ENCODE measurements at places on chromosomes 7 and 10.

GRCh38 chr10:84395581-84395980 lies 67.2 kb downstream of the CCSER2 start:
- H3K4me3 ChIP-seq: no peak overlapping the region
- no peak overlapping the region for H3K27ac ChIP-seq
- H3K27me3 ChIP-seq: no peaks in the 10 kb centered on the region
- H3K36me3 ChIP-seq: peaks cover 59% of the 10 kb centered on the region

DNA sequence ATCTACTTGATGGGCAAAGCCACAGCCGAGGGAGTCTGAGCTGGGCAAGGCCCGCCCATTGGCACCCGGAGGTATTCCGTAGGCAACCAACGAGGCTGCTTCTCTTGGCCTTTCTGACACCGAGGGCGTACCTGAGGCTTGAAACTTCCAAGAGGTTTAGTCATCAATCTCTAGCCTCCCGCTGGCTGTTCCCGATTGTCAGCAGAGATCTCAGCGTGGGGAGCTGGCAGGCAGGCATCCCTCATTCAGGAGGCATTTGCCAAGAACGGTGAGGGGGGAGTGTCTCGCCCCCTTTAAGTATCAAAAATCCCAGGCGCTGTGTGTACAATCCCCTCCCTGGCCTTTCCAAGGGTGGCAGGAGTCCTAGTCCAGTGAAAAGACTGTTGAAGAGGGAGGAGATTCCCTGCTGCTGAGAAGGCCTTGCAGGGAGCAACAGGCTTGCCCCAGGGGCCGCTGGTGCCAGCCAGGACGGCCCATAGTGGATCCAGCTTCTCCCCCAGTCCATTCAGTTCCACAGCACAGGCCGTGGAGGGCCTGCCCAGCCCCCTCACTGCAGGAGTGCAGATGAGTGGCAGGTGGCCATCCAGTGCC lies 39.7 kb downstream of the OAT start:
- ATAC-seq: no peak
- H3K27ac ChIP-seq: no peak overlapping the region
- H3K36me3 ChIP-seq: peaks cover 5% of the 10 kb centered on the region

DNA sequence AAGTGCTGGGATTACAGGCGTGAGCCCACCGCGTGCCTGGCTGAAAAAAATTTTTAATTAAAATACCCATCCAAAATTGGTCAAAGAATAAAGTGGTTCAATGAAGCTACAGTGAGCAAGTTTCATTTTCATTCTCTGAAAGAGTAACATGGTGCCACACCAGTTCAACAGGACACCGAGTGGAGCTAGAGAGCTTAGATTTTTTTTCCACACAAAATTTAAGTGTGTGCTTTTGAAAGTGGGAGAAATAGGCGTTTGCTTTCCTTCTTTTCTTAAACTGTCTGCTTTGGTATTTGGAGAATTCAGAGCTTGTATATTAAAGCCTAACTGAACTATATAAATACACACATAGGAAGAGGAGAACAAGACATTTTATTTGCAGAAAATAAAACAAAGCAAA lies 43.4 kb downstream of the BPGM start:
- no peaks in the 10 kb centered on the region for H3K4me1 ChIP-seq
- no peak overlapping the region for H3K27ac ChIP-seq
- H3K36me3 ChIP-seq: no peaks in the 10 kb centered on the region

DNA sequence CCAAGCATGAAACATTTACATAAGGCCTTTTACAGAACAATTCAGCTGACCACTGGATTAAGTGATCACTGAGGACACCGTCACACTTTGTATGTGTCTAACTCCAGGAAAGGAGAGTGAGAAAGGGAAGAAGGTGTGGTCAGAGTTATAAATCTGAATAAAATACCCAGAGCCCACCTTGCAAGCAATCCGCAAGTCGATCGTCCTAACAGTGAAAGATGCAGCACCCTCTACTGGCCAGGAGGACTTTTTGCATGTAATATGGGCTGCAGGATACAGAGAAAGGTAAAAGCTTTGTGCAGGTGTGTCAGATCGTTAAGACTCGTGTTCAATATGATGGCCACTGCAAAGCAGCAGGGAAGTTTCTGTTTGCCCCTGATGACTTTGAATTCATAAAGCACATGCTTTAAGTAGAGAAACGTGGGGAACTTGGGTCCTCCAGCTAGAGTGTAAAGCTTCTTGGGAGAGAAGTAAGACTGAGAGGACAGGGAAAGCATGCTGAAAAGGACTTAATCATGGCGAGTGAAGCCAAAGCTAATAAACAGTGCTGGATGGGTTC lies 68.5 kb upstream of the BMPER start:
- H3K4me3 ChIP-seq: no peak overlapping the region
- no peaks in the 10 kb centered on the region for H3K36me3 ChIP-seq
- H3K4me1 ChIP-seq: no peaks in the 10 kb centered on the region
- H3K27ac ChIP-seq: no peak overlapping the region
- H3K27me3 ChIP-seq: no peaks in the 10 kb centered on the region
- ATAC-seq: no peak

GRCh38 chr10:68598978-68599770 lies 39.0 kb downstream of the TET1 start:
- no peak for ATAC-seq
- no peaks in the 10 kb centered on the region for H3K27me3 ChIP-seq
- peaks cover 17% of the 10 kb centered on the region for H3K4me1 ChIP-seq
- H3K4me3 ChIP-seq: peak overlapping the region; percentile 44
- peaks cover 5% of the 10 kb centered on the region for H3K36me3 ChIP-seq

- peaks cover 7% of the 10 kb centered on the region for H3K36me3 ChIP-seq
- no peak for ATAC-seq
- H3K27ac ChIP-seq: peak overlapping the region; percentile 96
Observed at GRCh38 chr7:94047956-94048355, 43.8 kb upstream of the BET1 start.

DNA sequence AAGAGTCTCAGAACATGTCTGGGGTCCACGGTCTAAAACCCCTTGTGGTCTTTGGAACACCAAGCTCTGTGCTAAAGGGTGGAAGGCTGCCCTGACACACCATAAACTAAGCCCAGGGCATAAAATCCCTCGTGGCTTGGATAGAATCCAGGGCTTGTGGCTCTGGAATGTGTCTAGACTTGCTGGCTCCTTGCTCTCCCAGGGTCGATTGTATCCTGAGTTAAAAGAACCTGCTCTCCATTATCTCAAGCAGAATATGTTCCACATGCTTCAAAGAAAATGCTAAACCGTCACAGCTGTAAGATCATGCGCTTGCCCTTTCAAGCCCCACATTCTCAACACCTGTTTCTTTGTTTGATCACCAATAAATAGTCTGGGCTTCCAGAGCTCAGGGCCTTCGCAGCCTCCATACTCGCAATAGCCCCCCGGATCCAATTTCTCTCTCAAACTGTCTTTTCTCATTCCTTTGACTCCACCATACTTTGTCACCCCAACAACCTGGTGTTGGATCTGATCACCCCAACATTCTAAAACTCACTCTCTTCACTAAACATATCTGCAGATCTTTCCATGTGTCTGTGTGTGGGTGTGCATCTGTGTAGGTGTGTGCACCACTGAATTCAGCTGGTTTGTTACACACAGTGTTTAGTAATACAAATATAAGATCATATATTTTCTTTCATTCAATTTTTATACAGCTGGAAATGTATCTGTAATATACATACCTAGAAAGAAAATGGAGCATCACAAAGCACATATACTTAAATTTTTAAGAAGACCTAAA lies 238.5 kb downstream of the ZMYND11 start:
- H3K4me3 ChIP-seq: no peak overlapping the region
- no peak for ATAC-seq
- no peak overlapping the region for H3K27ac ChIP-seq
- H3K4me1 ChIP-seq: no peaks in the 10 kb centered on the region

- no peak for ATAC-seq
- peaks cover 43% of the 10 kb centered on the region for H3K36me3 ChIP-seq
- H3K4me1 ChIP-seq: no peaks in the 10 kb centered on the region
- H3K27ac ChIP-seq: no peak overlapping the region
Observed at GRCh38 chr10:111004016-111004415, 72.8 kb upstream of the ADRA2A start.

- H3K36me3 ChIP-seq: no peaks in the 10 kb centered on the region
- H3K4me3 ChIP-seq: no peak overlapping the region
- H3K27ac ChIP-seq: no peak overlapping the region
- no peaks in the 10 kb centered on the region for H3K4me1 ChIP-seq
- no peaks in the 10 kb centered on the region for H3K27me3 ChIP-seq
Observed at GRCh38 chr7:110975486-110975885, 115.4 kb upstream of the LRRN3 start.

GRCh38 chr7:27137640-27138315 lies 5.7 kb downstream of the HOXA5 start:
- ATAC-seq: no peak
- peaks cover 4% of the 10 kb centered on the region for H3K4me1 ChIP-seq
- H3K4me3 ChIP-seq: no peak overlapping the region
- H3K27ac ChIP-seq: no peak overlapping the region

GRCh38 chr7:74479066-74479781 lies 25.5 kb downstream of the GTF2IRD1 start:
- H3K36me3 ChIP-seq: no peaks in the 10 kb centered on the region
- H3K27ac ChIP-seq: no peak overlapping the region
- peaks cover 62% of the 10 kb centered on the region for H3K27me3 ChIP-seq
- no peak overlapping the region for H3K4me3 ChIP-seq
- H3K4me1 ChIP-seq: peaks cover 42% of the 10 kb centered on the region

DNA sequence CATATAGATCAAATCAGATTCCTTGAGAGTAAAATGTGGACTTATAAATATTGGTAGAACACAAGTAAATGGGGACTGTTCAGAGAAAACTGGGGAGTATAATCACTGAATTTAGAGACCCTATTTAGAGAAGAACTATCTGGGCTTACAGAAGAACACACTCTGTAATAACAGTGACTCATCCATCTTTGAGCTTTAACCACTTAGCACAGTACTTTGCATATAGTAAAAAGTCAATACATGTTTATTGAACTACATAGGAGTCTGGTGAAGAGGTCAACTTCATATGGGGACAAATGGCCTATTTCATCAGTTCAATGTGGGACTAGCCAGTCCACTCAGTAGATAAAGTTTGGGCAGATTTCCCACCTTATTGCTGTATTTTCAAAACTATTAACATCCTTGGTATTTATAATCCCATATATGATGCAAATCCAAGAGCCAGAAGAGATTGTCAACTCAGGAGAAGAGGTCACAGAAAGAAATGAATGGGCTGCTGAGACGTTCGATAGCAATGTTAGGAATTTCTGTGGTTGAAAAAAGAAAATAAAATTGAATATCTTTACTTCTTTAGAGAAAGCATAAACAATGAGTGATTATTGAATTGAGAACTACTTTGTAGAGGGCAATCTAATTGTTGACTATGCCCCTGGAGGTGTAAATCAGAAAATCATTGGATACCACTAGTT lies 119.3 kb upstream of the CACNA2D1 start:
- no peak overlapping the region for H3K4me3 ChIP-seq
- H3K36me3 ChIP-seq: no peaks in the 10 kb centered on the region

DNA sequence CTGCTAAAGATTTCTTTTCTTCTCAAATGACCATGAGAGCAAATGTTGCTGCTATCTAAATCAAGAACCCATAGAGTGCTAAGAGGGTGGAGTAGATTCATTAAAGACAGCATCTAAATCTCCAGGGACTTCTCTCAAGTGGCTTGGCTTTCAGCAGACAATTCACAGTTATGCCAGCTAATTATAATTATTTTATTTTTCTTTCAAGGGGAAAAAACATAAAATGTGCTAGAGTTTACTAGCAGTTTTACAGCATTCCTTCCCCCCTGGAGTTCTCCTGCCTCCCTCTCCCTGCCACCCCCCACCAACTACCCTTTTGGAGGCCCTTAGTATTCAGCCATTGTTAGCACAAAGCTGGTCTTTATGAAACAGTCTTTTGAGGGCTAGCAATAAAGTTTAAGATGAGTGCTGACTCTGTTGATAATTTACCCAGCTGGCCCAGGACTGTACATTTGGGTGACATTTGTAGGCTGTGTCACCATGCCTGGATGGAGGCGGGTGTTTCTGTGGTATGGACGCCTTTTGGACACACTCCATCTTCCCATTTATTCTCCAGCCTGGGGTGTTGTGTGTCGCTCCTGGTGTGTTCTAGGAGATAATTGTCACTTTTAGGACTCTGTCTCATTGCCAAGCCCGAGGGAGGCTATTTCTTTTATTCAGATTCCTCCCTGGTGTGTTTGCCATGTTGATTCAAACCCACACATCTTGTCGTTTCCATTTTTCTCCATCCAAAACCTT lies 160.2 kb downstream of the CREB5 start:
- no peaks in the 10 kb centered on the region for H3K36me3 ChIP-seq
- peaks cover 27% of the 10 kb centered on the region for H3K4me1 ChIP-seq
- no peak for ATAC-seq
- peaks cover 29% of the 10 kb centered on the region for H3K27me3 ChIP-seq

DNA sequence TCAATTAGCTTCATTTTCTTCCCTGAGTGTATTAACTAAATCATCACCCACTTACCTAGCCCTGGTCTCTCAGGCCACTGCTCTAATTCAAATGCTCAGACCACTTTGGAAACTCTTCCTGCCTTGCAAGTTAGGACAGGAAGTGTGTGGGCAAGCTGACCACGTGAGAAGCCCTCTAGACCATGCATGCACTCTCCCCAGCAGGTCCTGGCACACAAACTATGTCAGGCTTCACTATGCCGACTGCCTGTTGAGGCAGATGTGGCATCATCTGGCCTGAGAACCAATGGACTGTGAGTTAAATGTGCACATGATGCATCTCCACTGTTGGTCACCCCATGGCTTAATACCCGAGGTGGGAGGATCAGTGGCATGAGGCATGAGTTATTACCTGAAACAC lies 439.6 kb downstream of the GRID1 start:
- peaks cover 5% of the 10 kb centered on the region for H3K4me1 ChIP-seq
- peaks cover 9% of the 10 kb centered on the region for H3K27me3 ChIP-seq
- H3K36me3 ChIP-seq: no peaks in the 10 kb centered on the region
- ATAC-seq: no peak
- H3K4me3 ChIP-seq: no peak overlapping the region
- no peak overlapping the region for H3K27ac ChIP-seq

DNA sequence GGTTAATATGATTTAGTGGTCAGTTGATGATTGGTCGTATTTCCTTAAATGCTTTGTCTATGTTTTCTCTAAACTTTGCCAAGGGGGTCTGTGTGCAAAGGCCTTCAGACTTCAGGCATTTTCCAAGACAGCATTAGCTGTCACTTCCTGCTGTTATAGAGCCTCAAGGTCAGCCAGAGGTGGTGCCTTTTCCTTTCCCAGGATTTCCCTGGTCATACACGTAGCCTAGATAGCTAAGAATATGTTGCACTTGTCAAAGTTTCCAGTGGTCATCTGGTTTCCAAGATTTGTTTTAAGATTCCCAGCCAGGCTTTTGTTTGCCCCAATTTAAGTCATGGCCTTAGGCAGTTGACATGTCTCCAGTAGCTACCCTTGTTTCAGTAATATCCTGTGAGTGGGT lies 133.2 kb upstream of the IGFBP3 start:
- no peaks in the 10 kb centered on the region for H3K4me1 ChIP-seq
- ATAC-seq: no peak
- no peak overlapping the region for H3K27ac ChIP-seq
- H3K36me3 ChIP-seq: no peaks in the 10 kb centered on the region
- H3K27me3 ChIP-seq: no peaks in the 10 kb centered on the region
